GM03348 (cell line): ENCODE measurements at places on chromosomes 6 and 20.

DNA sequence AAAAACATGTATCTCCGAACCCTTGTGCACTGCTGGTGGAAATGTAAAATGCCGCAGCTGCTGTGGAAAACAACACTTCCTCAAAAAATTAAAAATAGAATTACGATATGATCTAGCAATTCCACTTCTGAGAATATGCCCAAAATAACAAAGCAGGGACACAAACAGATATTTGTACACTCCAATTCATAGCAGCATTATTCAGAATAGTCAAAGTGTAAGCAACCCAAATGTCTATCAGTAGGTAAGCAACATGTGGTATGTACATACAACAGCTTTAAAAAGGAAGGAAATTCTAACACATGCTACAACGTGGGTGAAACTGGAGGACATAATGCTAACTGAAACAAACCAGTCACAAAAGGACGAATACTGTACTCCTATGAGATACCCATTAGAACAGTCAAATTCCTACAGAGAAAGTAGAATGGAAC, 5.7 kb upstream of the RAB5IF start:
- no peak for DNase-seq

DNA sequence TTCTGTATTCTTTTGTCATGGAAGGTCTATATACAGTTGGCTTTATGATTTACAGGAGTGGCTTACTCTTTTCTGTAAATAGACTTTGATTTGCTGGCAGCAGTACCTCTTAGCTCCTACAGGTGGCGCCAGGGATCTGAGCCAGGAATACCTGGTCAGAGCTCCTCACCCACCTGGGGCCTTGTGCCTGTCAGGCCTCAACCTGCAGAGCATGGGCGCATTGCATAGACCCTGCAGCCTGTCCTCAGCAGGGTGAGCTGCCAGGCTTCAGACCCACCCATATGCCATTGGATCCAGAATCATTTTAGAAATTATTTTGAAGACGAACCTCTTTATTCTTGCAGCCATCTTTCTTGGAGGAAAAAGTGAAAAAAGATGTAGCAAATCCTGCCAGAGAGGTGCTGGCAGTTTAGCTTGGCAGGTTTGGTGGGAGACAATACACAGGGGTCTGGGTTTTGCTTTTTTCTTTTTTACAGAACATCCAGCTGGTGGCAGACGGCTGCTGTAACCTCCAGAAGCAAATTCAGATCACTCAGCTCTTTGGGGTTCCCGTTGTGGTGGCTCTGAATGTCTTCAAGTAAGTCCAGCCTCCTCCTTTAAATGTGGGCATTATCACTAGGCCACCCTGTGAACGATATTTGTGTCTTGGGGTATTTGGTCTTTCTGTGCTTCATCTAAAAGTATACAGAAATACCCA, 149.1 kb downstream of the MTHFD1L start:
- DNase-seq, result peak; percentile 56

GRCh38 chr6:11760015-11760473, 18.6 kb downstream of the ADTRP start:
- DNase-seq, result no peak

DNA sequence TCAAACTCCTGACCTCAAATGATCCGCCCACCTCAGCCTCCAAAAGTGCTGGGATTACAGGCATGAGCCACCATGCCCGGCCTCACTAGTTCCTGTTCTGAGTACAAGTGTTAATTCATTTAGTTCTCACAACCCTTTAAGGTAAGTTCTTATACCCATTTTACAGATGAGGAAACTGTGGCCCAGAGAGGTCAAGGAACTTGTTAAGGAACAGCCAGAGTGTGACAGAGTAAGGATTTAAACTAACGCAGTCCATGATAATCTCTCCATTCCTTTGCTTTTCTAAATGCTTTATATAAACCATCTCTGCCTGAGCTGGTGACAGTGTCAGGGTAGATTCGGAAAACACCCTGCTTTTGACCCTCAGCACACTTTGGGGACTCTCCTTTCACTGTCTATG, 13.3 kb downstream of the FITM2 start:
- no peak for DNase-seq

DNA sequence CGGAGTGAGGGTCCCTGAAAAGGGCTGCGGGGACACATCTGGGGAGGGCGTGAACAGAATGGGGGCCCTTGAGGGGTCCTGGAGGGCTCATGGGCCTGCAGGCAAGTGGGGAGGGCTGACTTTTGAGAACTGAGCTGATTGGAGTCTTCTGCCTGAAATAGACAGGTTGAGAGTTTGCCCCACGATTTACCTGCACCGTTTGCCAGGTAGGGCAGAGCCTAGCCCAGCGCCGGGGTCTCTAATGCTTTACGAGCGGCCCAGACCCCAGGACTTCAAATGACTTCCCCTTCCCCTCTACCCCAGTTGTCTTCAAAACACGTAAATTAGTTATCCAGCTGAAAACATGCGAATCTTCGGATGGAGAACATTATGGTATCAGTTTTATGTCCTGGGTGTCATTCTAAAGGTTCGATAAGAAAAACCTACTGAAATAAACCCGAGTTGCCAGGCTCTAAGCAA, 1.3 kb downstream of the PLCB1 start:
- no peak for DNase-seq

- DNase-seq, result peak; percentile 37
These were observed 84.8 kb downstream of the TAF4 start for GRCh38 chr20:61980647-61981583.

DNA sequence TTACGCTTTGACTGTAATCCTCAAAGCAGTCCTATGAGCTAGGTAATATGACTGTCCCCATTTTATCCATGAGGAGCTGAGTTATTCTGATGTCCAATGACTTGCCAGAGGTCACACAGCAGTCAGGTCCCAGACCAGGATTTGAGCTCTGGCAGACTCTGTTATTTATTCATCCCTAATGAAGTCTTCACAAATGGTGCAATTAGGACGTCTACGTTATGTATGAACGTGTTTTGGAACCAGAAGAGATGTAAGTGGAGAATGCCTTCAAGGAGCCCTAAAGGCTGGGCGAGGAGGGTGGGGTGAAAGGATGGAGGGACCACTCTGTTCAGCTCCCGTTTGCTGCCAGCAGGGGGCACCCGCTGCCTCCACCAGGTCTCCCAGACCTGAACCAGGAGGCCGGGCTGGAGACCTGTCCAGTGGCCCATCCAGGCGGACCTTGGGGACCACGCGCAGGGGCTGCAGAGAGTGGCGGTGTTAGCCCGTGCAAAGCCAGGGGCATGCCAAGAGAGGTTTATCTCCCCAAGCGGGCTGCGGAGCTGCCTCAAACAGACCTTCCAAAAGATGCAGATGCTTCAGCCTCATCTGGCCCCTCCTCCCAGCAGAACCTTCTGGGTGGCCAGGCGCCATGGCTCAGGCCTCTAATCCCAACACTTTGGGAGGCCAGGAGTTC, 15.2 kb upstream of the ZNF335 start:
- peak; percentile 87 for DNase-seq

- DNase-seq, result peak; percentile 6
These were observed 222.8 kb upstream of the RUNX2 start for GRCh38 chr6:45105170-45105820.

GRCh38 chr6:145562771-145563615, 172.3 kb downstream of the EPM2A start:
- no peak for DNase-seq

GRCh38 chr20:59455402-59456341, 148.7 kb upstream of the PHACTR3 start:
- peak; percentile 65 for DNase-seq

DNA sequence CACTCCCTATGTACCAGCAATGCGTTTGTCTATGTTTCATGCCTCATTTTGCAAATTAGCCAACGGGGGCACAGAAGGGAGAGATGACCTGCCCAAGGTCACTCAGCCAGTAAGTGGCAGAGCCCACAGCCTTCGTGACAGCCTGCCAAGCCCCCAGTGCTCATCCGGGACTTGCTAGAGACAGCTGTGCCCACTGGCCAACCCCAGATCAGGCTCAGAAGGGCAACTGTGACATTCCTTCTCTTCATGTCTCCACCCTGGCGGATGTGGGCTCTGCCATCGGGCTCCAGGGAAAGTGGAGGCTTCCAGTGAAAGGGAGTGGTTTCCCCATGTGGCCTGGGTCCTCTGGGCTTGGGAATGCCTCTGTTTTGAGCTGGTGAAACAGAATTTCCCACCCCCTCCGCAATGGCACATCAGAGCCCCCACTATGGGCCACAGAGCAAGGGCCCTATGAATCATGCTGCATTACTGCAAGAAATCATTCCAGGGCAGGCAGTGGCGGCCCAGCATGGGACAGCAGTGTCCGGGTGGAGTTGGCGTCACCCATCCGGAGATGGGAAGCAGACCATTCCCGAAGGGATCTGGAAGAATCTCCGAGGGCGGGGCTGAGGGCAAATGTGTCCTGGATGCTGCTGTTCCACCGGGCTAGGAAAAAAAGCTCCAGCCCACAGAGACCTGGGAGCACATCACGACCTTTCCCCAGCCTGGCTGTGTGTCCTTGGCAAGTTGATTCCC, 9.1 kb downstream of the RSPO4 start:
- DNase-seq, result no peak

GRCh38 chr6:28646650-28647049, 121.0 kb downstream of the GPX5 start:
- no peak for DNase-seq

DNA sequence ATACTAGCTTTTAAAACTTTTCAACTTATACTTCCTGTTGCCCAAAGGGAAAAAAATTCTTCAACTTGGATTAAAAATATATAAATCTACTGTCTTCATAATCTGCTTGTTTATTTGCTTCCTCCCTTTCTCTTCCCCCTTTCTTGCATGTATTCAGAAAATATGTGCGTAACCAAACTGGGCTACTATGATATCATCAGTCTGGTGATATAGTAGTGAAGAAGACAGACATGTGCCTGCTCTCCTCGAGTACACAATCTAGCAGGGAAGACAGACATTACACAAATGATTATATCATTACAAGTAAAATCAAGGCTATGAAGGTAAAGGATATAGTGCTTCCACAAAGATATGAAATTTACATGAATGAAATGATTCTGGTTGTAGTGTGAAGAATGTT, 31.0 kb downstream of the IBTK start:
- DNase-seq, result no peak

- DNase-seq, result no peak
These were observed 212.7 kb downstream of the CDKAL1 start for GRCh38 chr6:20746805-20747558.

DNA sequence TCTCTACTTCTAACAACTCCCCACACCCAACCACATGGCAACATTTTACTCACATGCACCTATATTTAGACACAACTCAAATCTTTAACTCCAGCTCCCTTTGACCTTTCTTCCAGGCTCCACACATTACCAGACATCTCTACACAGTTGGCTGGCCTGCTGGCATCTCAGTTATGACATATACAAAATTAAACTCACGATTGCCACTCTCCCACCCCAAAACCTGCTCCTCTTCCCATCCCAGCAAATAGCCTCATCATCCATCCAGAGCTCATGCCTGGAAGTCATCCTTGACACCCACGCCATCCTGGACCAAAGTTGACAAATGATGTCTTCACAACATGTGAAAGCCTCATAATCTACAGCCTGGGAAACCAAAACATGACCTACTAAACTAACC, 176.6 kb downstream of the PKHD1 start:
- DNase-seq, result no peak

DNA sequence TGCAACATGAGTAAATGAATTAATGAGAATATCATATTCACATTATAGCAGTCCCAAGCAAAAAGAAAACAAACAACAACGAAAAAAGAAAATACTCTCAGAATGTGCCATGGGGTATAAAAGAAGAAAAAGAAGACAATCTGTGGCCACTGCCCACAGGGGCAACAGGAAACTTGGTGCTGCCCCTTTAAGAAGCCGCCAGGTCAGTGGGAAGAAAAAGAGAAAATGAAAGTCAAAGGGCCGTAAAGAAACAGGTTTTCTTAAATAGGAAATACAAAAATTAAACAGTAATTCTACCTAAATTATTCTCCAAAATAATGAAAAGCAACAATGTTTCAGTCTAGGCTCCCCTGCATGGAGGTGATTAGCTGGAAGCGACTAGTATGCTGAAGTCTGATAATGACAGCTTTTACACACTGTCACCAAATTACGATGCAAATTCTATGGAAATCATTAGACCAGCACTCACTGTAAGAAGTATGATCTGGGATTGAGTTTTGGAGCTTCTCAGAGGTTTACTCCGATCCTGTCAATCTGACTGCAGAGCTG, 23.6 kb downstream of the GMDS start:
- DNase-seq, result no peak

DNA sequence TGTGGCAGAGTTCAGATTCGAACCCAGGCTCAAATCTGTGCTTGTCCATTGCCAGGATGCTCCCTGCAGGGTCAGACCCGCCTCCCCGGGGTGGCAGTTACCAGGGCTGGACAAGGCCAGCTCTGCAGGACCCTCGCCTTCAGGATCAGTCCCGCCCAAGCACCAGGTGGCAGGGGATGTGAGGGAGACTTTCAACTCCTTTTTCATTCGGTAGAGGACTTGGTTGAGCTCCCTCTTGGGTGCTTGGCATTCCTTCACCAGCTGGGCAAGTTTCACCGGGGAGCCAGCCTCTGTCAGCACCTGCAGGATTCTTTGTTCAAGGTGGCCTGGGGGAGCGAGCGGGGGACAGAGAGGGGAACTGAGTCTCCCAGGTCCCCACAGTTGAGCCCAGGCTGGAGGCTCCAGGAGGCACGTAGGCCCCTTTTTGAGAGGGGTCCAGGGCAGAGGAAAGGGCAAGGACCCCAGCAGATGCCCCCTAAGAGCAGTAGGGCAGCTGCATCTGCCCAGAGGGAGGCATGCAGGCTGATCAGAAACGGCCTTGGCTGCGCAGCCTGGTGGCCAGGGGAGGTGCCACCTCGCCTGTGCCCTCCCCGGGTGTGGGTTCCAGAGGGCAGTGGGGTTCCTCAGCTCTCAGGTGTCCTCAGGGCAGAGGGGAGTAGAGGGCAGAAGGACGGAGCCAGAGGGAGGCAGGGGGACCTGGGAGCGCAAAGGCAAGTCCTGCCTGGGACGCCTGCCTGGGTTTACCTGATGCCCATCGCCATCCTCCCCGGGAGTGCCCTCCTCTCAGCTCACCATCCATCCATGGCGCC, 3.9 kb downstream of the ZBP1 start:
- no peak for DNase-seq

DNA sequence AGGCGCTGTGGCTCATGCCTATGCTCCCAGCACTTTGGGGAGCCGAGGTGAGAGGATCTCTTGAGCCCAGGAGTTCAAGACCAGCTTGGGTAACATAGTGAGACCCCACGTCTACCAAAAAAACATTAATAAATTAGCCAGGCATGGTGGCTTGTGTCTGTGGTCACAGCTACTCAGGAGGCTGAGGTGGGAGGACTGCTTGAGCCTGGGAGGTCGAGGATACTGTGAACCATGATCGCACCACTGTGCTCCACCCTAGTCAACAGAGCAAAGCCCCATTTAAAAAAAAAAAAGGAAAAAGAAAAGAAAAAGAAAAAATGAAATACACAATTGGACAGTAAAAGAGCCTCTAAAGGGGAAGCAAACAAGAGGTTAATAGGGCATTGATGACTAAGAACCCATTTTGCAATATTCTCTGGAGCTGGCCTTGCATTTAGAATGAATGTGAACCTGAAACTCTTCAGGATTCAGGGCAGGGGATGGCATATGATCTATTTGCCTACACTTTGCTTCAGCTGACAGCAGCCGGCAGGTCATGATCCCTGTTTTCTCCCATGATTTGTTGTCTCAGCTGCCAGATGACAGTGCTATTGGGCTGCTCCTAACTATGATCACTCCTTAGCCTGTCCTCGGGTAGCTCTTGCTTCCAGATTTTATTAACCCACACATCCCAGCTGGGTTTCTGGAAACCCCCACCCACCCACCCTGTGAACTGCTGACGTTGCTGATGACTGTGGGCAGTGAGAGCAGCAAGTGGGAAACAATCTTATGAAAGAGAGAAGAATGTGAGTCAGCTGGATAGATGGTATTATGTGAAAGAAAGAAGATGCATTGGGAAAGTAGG, 83.8 kb upstream of the ELOVL5 start:
- DNase-seq, result peak; percentile 58

GRCh38 chr20:41482647-41483552, 116.3 kb upstream of the EMILIN3 start:
- DNase-seq, result peak; percentile 76
